GM23248 (cell line): ENCODE measurements at places on chromosomes 7 and 10.

GRCh38 chr10:29067161-29067560, 221.7 kb upstream of the LYZL1 start:
- peak; percentile 10 for DNase-seq

- DNase-seq: no peak
Observed at GRCh38 chr10:51955696-51956095, 256.3 kb upstream of the CSTF2T start.

DNA sequence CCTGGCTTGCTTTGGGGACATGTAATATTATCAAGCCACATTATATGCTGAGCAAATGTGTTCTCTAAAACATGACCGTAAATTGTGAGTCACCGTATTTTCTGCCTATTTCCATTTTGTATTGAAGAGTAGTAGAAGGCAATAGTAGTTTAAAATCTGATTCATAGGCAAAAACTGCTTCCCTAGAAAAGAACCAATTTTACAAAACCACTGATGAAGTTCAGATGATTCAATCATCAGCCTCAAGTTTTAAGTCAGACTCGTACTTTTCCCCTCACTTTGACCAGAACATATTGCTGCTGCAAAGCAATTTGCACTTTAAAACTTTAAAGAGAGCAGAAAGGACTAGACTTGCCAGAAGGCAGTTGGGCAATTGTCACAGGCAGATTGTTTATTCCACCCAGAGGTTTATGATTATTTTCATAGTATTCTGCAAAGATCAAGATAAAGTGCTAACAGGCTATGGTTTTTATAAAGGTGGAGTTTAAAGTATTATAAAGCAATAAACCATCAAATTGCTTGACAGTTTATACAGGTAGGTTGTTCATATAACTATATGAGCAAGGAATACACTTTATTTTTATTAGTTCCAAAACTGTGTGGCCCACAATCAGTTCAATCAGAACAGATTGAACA, 168.2 kb downstream of the ETV1 start:
- peak; percentile 55 for DNase-seq

DNA sequence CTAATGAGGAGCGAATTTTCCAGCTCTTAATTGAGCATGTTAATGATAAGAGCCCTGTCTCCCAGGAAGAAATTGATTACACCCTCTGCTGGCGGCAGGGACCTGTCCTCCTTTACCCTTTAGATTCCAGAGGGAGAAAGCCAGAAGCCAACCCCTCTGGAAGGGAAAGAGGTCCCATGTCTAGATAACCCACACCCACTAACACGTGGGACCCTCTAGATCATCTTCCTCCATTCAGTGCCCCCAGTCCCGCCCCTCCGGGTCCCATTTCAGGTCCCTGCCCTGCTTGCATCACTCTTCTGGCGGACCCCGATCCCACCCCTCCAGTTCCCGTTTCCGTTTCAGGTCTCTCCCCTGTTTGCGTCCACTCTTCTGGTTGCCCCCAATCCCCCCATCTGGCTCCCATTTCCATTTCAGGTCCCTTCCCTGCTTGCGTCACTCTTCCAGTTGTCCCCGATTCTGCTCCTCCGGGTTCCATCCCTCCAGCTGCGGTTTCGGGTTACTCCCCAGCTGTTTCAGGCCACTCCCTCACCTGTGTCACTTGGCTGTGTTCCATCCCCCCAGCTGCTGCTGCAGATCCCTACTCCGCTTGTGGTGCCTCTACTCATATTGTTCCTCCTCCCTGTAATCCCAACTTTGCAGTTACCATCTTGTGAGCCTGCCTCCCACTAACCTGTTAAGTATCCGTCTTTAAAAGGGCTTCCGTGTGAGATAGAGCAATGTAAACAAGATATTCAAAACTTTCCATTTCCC, 202.4 kb downstream of the SH2D4B start:
- no peak for DNase-seq

- DNase-seq: no peak
Observed at GRCh38 chr7:30625283-30625682, 30.6 kb downstream of the GARS1 start.

DNA sequence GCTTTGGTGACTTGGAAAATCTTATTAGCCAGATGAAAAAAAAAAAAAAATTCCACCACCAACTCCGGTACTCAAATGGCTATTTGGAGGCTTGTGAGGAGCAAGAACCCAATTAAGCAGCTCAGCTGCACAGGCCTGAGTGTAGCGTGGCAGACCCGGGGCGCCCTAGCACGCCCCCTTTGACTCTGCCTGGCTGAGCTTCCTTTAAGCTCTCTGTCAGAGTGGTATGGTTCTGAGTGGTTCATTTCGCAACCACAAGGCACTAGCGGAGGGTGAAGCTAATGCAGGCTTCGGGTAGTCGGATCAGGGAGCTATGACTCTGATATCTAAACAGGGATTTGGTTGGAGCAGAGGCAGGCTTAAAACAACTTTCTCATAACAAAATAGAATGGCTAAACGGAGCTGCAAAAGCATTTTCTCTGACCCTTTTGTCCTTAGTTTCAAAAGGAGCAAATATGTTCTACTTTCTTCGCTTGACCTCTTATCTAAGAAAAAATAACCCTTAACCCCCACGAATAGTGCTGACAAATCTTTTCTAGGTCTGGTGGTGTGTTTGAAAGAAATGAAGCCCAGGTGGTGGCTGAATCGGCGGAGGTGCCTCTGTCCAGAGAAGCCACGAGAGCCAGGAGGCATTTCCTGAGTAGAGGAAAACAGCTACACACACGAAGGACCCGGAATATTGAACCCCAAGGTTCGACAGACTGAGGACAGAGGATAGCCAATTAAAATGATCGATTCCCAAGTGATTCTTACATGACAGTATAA, 285.4 kb upstream of the GLI3 start:
- no peak for DNase-seq

- DNase-seq: peak; percentile 52
Observed at GRCh38 chr10:71604324-71605018, 115.1 kb downstream of the C10orf105 start.

DNA sequence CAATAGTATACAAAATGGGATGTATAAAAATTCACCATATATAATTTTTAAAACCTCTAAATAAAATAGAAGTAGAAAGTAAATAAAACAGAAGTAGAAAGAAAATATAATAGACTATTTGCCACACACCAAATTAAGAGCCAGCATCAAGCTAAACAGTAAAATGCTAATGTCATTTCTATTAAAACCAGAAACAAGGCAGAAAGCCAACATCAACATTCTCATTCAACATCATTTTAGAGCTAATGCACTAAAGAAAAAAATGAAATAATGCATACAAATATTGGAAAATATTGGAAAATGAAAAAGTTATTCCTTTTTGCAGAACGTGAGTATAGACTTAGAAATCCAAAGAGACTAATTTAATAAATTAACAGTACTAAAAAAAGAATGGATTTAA, 23.4 kb upstream of the RELN start:
- no peak for DNase-seq

GRCh38 chr10:92997620-92998019, 63.0 kb upstream of the CYP26C1 start:
- DNase-seq: peak; percentile 21

GRCh38 chr10:129851941-129852640, 112.0 kb downstream of the EBF3 start:
- DNase-seq: no peak
